ENCODE measurements at places on chromosomes 6 and 20.

- no peak for DNase-seq
Observed at GRCh38 chr20:33606118-33606771, 55.9 kb upstream of the C20orf144 start.

DNA sequence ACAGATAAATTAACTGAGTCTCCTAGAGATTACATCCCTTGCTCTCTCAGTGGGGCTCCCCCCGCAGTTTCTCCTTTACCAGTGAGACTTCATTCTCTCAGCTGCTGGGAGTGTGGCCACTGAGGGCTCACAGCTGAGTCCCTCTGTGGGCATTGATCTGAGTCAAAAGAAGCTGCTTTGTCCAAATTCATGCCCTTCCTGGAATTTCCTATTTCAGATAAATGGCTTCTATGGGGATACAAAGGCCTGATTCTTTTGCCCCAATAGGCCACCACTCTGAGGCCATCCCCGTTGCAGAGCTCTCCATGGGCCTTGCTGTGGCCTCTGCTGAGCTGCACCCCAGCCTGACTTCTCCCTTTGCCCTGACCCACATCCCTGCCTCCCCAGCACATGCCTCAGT, 10.0 kb downstream of the CST5 start:
- DNase-seq: no peak

DNA sequence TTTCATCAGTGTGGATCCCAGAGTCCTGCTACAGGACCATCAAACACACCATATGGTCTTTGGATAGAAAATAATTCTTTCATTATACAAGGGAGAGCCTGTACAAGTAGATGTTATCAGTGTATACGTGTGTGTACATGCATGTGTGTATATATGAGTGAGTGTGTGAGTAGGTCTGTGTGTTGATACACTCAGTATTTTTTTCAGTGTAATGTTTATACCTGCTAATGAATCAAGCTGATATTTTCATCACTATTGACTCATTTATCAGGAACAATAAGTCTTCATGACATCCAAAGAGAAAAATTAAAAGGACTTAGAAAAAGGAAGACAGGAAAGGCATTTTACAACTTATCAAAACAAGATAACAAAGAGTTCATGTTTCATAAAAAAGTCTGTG, 66.5 kb downstream of the EPM2A start:
- DNase-seq: no peak

- DNase-seq: no peak
Observed at GRCh38 chr6:45728674-45729073, 287.0 kb downstream of the CLIC5 start.

DNA sequence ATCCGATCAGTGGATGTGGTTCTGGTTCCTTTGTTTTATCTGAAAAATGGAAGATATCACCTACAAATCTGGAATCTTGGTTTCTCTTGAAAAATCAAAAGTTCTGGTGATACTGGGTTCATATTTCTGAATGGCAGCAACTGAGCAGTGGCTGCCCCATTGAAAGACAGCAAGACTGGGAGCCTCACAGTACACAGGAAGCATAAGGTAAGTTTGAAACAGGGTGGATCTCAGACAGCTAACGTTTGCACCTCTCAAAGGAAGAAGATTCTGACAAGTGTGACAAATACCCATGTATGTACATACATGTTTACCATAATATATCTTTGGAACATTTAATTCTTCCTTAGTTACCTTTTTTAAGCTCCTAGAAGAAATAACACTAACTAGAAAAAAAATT, at the start of gene SAMD3:
TSS of gene SAMD3 (minus strand) at position 177 of the 400 bp plus-strand sequence. CDS start 7,678 bp downstream, outside the sequence.
- no peak for DNase-seq

- no peak for DNase-seq
Observed at GRCh38 chr6:84871925-84872324, 107.5 kb upstream of the TBX18 start.

- DNase-seq: no peak
Observed at GRCh38 chr6:42226161-42226611, 8.5 kb upstream of the MRPS10 start.
